Dermis blood vessel endothelial cell (primary cell): ENCODE measurements at places on chromosomes 11 and 22.

DNA sequence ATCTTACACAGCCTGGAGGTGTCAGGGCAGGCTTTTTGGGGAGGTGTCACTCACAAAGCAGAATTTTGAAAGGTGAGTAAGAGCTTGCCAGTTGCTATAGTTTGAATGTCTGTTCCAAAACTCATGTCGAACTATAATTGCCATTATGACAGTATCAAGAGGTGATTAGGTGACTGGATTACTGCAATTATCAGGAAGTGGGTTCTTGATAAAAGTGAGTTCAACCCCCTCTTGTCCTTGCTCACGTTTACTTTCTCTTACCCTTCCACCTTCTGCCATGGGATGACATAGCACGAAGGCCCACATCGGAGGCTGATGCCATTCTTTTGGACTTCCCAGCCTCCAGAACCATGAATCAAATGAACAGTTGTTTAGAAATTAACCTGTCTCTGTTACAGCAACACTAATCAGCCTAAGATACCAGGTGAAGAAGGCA, 4.7 kb upstream of the C11orf86 start:
- no peak for DNase-seq

DNA sequence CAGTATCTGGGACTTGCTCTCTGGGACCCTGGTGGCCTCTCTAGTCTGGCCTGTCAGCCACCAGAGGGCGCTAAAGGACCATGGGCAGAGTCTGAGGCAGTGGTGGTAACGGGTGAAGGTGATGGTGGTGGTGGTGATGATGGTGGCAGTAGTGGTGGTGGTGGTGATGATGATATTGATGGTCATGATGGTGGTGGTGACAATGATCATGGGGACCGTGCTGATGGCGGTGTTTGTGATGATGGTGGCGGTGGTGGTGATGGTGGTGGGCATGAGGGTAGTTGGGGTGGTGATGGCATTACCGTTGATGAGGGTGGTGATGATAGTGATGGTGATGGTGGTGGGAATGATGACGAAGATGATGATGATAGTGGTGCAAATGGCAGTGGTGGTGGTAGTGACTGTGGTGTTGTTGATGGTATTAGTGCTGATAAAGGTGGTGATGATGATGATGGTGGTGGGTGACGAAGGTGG, 16.0 kb downstream of the TRPM5 start:
- DNase-seq, result peak; percentile 76

GRCh38 chr11:117723277-117724024, 73.6 kb downstream of the DSCAML1 start:
- DNase-seq, result no peak

GRCh38 chr11:70620510-70621184, 222.3 kb downstream of the CTTN start:
- DNase-seq, result no peak

DNA sequence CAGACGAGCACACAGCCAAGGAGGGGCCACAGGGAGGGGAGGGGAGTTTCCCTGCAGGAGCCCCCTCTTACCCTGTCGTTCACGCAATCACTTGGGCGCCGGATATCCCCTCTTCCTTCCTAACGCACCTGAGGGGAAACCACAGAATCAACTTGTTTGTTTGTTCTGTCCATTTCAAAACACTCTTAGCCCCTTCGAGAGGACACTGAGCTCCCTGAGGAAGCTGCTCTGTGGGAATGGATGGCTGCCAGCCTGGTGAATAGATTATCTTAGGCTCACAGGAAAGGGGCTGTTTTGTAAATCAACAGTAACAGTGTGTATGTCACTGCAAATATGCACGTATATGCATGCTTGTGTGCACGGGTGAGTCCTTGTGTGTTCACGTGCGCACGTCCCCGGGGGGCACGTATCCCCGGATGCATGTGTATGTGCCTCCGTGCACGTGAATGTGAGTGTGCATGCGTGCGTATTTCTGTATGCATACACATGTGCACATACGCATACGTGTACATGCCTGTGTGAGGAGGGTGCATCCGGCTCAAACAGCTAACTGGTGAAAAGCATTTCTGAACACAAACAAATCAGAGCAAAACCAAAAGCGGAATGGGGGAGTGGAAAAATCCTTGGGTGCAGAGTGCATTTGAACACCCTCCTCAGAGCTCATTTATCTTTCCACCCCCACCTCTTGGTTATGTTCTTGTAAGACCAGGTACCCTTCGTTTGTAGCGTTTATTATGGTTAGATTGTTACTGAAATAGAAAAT, 7.2 kb downstream of the ARSA start:
- peak; percentile 89 for DNase-seq

DNA sequence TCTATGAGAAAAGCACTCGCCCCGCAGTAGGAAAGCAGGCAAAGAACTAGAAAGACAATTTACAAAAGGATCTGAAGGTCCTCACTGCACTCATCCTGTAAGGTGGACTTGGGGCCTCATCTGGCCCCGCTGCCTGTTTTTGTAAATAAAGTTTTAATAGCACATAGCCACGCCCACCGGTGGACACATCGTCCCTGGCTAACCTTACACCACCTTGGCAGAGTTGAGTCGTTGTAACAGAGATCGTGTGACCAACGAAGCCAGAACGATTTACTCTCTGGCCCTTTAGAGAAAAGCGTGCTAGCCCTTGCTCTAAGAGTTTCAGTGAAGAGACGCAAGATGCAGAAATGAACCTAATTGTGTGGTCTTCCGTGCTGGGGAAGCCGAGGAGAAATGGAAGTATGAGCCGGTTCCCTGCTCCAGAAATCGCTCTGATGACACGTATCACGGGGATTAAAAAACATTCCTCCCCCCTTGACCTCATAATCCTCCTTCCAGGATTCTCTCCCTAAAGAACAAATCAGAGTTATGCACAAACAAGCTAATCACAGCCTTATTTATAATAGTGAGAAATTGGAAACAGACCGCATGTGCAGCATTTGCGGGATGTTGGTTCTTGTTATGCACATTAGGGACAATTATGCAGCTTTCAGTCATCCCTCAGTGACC, 80.1 kb downstream of the CDKN1C start:
- no peak for DNase-seq

DNA sequence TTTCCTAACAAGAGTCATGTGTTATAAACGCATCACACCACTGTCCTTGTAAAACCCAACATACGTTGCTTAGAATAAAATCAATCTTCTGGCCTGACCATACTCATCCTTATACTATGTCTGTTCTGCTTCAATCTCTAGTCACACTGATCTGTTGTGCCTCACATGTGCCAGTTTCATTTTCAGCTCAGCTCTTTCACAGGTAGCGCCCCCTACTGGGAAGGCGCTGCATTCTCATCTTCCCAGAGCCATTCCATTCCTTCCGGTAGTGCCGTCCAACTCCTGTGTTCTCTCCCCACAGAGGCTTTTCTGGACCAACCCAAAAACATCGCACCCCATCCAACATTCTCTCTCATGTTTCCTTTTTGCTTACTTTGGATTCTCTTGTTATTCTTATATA, 22.2 kb downstream of the CASP5 start:
- DNase-seq, result peak; percentile 5

GRCh38 chr22:27517361-27518155, 284.0 kb downstream of the MN1 start:
- DNase-seq, result no peak

GRCh38 chr22:50261615-50262459, at the start of gene MAPK12:
Gene MAPK12, minus strand, starts transcription at chr22:50261683. Its CDS starts 174 bp downstream, at chr22:50261509.
- peak; percentile 68 for DNase-seq

- no peak for DNase-seq
These were observed 16.9 kb downstream of the IL17RA start for GRCh38 chr22:17101475-17102296.

DNA sequence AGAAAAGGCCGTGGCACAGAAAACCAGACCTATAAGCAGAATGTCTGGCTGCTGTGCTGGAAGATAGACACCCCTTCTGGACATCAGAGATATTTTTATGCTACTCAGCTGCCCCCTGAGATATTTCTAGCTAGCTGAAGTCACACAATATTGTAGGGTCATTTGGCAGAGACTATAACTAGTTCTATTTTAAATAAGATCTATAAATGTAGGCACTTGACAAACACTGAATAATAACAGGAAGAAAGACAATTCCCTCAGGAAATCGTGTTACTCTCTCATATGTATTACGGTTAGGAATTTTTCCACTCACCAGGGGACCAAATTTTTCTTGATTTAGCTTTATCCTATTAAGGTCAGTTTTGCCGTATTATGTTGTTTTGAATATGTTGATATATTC, 845.4 kb downstream of the OPCML start:
- peak; percentile 54 for DNase-seq

- DNase-seq, result no peak
These were observed 71.2 kb downstream of the MYO7A start for GRCh38 chr11:77199137-77199745.
